ENCODE measurements at places on chromosomes 4 and X. TPM values are rescaled to one million over a fixed set of nuclear protein-coding genes. Genes with fewer than 3 reads are reported as not detected.

Gene GAGE12E
- total RNA-seq, result not detected

Gene ADGRL3
- total RNA-seq, result 0.05 TPM

Gene GAB3
- total RNA-seq, result 14.1 TPM

Gene TAF7L
- not detected for total RNA-seq

Gene PNCK
- total RNA-seq, result not detected

Gene EPHA5
- total RNA-seq, result not detected

Gene TREX2
- 4.1 TPM for total RNA-seq

- no peak for DNase-seq
Measured at GRCh38 chr4:116385583-116385982, 699.8 kb downstream of the TRAM1L1 start.

- no peak for DNase-seq
Measured at GRCh38 chr4:120847019-120847582, 75.4 kb downstream of the PRDM5 start.

DNA sequence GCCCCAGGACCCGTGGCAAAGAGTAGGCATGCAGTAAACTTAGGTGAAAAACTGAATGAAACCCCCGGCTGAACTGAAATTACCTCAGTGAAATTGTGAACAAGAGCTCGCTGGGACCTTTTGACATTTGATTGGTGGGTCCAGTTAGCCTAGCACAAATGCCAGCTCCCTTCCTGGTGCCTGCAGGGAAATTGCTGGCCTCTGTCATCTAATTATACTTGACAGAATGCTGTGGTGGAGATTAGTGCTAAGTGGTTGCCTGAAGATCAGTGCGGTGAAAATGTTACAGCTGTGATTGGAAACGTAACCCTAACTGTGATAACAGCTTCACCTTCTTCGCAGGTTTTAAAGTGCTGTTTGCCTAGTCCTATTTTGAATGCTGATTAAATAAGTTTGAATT is 43.0 kb downstream of the ADD1 start:
- DNase-seq, result no peak

DNA sequence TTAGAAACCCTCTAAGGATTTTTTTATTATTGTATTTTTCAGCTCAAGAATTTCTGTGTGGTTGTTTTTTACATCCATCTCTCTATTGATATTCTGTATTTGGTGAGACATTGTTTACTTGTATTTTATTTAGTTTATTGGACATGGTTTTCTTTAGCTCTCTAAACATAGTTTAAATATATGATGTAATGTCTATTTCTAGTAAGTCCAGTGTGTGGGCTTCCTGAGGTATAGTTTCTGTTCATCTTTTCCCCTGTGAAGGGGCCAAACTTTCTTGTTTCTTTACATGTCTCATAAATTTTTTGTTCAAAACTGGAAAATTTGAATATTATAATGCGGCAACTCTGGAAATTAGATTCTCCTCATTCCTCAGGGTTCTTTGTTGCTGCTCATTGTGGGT is 28.2 kb upstream of the ATRX start:
- no peak for DNase-seq

GRCh38 chr4:179989975-179990374 is 2253.2 kb upstream of the TENM3 start:
- DNase-seq, result no peak

- DNase-seq, result no peak
Measured at GRCh38 chrX:113124693-113125092, 284.1 kb upstream of the AMOT start.

GRCh38 chr4:5469861-5470260 is 238.5 kb downstream of the EVC2 start:
- DNase-seq, result no peak

DNA sequence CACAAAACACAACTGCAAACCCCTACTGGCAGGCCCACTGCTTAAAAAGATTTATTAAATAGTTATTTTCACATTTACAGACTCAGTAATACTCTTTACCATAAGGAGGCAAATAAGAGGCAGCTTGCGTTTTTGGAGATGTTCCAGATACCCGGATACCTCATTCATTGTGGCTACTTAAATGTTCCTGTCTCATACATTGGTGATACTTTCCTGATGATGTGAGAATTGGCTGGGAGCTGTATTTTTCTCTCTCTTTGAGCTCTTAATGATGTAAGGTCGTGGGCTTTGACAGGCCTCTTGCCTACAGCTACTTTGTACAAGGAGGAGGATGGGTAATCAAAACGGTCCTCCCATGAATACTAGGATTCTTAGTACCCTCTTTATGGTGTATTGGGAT is 101.5 kb downstream of the AKAP4 start:
- DNase-seq, result no peak

DNA sequence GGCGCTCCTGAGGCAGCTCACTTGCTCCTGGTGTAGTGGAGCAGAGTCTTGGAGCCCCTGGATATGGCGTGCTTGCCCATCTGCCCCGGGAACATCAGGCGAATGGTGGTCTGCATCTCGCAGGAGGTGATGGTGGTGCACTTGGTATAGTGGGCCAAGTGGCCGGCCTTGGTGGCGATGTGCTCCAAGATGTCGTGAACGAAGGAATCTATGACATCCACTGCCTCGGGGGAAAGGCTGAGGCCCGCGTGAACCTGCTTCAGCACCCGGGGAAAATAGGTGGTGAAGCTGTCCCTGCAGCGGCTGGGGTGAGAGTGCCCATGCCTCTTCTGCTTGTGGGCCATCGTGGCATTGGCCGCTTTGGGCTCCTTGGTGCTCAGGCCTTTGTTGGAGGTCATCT is 58.1 kb upstream of the TMSB15B start:
- DNase-seq, result no peak

DNA sequence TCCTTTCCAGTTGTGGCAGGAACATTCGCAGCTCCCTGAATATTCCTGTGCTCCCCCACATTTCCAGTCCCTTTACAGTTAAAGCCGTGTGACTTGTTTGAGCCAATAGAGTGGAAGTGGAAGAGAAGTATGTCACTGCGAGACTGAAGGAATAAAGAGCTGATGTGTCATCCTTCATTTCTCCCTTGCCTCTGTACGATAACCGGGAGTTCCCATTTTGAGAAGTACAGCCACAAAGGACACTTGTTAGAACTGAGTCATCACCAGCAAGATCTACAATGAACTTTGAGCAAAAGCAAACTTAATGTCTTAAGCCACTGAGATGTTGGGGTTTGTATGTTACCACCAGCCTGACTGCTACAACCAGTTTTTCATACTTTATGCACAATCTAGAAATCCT is 92.3 kb downstream of the SPRY1 start:
- peak; percentile 45 for DNase-seq

GRCh38 chr4:15656038-15656470 is 897 bp upstream of the FBXL5 start:
- DNase-seq, result no peak

GRCh38 chr4:122855353-122855890 is 28.8 kb downstream of the FGF2 start:
- DNase-seq, result peak; percentile 69

- DNase-seq, result no peak
Measured at GRCh38 chr4:13498469-13498868, 14.3 kb upstream of the RAB28 start.

DNA sequence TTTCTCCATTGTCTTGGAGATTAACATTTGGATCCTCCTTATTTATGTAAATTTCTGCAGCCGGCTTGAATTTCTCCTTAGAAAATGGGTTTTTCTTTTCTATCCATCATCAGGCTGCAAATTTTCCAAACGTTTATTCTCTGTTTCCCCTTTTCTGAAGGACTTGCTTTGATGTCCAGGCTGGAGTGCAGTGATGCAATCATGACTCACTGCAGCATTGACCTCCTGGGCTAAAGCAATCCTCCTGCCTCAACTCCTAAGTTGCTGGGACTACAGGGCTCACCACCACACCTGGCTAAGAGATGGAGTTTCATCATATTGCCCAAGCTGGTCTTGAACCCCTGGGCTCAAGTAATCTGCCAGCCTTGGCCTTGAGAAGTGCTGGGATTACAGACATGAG is 144.0 kb upstream of the ZXDB start:
- peak; percentile 19 for DNase-seq

All from dermis blood vessel endothelial cell (primary cell).